Activated naive CD8-positive, alpha-beta T cell treated with anti-CD3 and anti-CD28 coated beads, Interleukin-2, amount 50 U/mL, for 24 hours (primary cell): ENCODE measurements at places on chromosomes 2 and 18.

GRCh38 chr2:212914392-212914791, 237.0 kb downstream of the IKZF2 start:
- peaks cover 2% of the 10 kb centered on the region for H3K27me3 ChIP-seq
- no peak overlapping the region for H3K4me3 ChIP-seq
- no peaks in the 10 kb centered on the region for H3K36me3 ChIP-seq
- H3K27ac ChIP-seq: no peak overlapping the region
- DNase-seq: no peak

DNA sequence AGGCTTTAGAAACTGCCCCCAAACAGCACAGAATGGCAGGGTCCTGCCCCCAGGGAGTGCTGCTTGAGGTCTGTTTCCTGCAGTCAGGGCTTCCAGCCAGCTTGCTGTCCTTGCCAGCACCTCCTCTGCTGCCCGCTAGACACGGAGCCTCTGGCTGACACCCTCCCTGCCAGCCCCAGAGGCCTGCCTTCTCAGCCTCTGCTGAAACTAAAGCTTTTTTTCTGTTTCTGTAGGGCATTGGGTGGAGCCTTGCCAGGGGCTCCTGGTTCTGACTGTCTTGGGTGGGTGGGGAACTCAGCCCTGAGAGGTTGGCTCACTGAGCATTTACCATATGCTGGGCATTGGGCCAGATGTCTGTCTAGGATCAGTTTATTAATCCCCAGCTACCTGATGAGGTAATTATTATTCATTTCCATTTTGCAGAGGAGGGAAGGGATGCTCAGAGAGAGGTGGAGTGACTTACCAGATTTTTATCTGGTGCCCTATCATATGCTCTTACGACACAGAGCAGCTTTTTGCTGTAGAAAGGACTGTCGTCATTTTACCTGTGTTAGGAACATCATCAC, 35.4 kb downstream of the INPP4A start:
- H3K36me3 ChIP-seq: peaks cover 2% of the 10 kb centered on the region
- peaks cover 99% of the 10 kb centered on the region for H3K4me1 ChIP-seq
- peak overlapping the region; percentile 29 for H3K4me3 ChIP-seq
- H3K27me3 ChIP-seq: no peaks in the 10 kb centered on the region

- no peaks in the 10 kb centered on the region for H3K36me3 ChIP-seq
- DNase-seq: no peak
- no peak overlapping the region for H3K27ac ChIP-seq
- H3K27me3 ChIP-seq: no peaks in the 10 kb centered on the region
- H3K4me3 ChIP-seq: no peak overlapping the region
These were observed 137.3 kb upstream of the GLI2 start for GRCh38 chr2:120598416-120598815.

- H3K4me1 ChIP-seq: peaks cover 37% of the 10 kb centered on the region
- H3K27me3 ChIP-seq: no peaks in the 10 kb centered on the region
- peak; percentile 24 for DNase-seq
- H3K27ac ChIP-seq: peak overlapping the region; percentile 70
- peak overlapping the region; percentile 24 for H3K4me3 ChIP-seq
These were observed 145.4 kb upstream of the RIOK3 start for GRCh38 chr18:23307567-23308295.

- no peak overlapping the region for H3K27ac ChIP-seq
- no peak overlapping the region for H3K4me3 ChIP-seq
- DNase-seq: no peak
- H3K4me1 ChIP-seq: peaks cover 14% of the 10 kb centered on the region
- no peaks in the 10 kb centered on the region for H3K36me3 ChIP-seq
These were observed 32.0 kb downstream of the MARCHF4 start for GRCh38 chr2:216340280-216340631.

- H3K36me3 ChIP-seq: no peaks in the 10 kb centered on the region
- no peaks in the 10 kb centered on the region for H3K4me1 ChIP-seq
- no peak overlapping the region for H3K4me3 ChIP-seq
- H3K27ac ChIP-seq: no peak overlapping the region
- DNase-seq: no peak
These were observed 36.8 kb upstream of the APCDD1 start for GRCh38 chr18:10417664-10418063.

DNA sequence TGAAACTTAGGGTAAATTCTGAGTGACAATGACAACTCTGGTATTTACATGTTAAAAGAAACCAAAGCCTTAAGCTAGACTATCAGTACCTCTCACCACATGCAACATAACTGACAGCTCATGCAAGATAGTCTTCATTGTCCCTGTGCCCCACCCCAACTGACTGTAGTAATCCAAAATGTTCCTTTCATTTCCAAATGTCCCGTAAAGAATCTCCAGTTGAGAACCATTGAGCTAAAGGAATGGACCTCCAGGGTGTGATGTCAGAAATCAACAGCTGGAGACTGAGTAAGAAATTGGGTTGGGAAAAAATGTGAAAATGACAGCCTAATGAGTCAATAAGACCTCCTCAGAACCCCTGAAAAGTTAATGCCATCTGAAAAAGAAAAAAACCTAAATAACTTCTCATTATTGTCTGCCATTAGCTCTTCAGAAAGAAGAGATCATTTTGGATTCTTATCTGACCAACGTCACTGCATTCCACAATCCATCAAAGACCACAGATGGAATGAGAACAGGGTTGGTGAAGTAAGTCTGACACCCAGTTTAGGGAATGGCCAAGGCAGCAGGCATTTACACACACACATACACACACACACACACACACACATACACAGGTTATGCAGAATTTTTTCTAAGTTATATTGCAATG, 51.7 kb upstream of the ACVR2A start:
- peaks cover 8% of the 10 kb centered on the region for H3K4me1 ChIP-seq
- H3K4me3 ChIP-seq: no peak overlapping the region
- H3K27ac ChIP-seq: no peak overlapping the region
- no peak for DNase-seq
- H3K36me3 ChIP-seq: no peaks in the 10 kb centered on the region

GRCh38 chr2:176206682-176207081, 18.2 kb downstream of the HOXD1 start:
- H3K4me1 ChIP-seq: no peaks in the 10 kb centered on the region
- no peak for DNase-seq
- H3K36me3 ChIP-seq: no peaks in the 10 kb centered on the region
- peaks cover 30% of the 10 kb centered on the region for H3K27me3 ChIP-seq

DNA sequence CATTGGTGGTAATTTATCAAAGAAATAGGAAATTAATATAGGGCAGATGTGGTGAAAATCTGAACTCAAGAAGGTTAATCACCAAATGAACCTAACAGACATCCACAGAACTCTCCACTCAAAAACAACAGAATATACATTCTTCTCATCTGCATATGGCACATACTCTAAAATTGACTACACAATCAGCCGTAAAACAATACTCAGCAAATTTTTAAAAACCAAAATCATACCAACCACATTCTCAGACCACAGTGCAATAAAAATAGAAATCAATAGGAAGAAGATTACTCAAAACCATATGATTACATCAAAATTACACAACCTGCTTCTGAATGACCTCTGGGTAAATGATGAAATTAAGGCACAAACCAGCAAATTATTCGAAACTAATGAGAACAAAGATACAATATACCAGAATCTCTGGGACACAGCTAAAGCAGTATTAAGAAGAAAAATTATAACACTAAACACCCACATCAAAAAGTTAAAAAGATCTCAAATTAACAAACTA, 31.0 kb downstream of the RBM43 start:
- DNase-seq: no peak
- peaks cover 10% of the 10 kb centered on the region for H3K27me3 ChIP-seq
- no peaks in the 10 kb centered on the region for H3K4me1 ChIP-seq
- no peak overlapping the region for H3K4me3 ChIP-seq

DNA sequence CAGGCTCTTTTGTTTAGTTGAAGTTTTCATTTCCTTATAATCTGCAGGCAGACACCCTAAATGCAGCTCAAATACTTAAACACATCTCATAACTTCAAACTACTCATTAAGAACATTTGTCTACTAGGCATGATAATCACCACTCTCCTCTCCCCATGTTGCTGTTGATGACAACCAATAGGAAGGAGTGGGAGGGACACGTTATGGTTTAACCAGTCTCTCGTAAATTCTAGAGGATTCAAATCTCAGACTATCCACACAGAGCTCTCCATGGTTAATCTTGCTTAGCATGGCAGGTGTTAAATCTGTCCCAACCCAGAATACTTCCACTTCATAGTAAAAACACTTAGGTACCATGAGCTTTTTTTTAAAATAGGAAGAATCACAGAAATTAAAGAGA, 127.4 kb upstream of the AQP4 start:
- no peak for DNase-seq
- H3K36me3 ChIP-seq: no peaks in the 10 kb centered on the region
- no peak overlapping the region for H3K4me3 ChIP-seq
- H3K27me3 ChIP-seq: peaks cover 1% of the 10 kb centered on the region
- H3K4me1 ChIP-seq: no peaks in the 10 kb centered on the region

GRCh38 chr2:105655244-105655643, 89.5 kb upstream of the NCK2 start:
- peaks cover 15% of the 10 kb centered on the region for H3K4me1 ChIP-seq
- H3K27ac ChIP-seq: no peak overlapping the region
- no peaks in the 10 kb centered on the region for H3K27me3 ChIP-seq

- peaks cover 3% of the 10 kb centered on the region for H3K27me3 ChIP-seq
- DNase-seq: no peak
- no peak overlapping the region for H3K4me3 ChIP-seq
- no peaks in the 10 kb centered on the region for H3K36me3 ChIP-seq
These were observed 40.4 kb upstream of the TMEM178A start for GRCh38 chr2:39625193-39625926.

- H3K4me1 ChIP-seq: peaks cover 22% of the 10 kb centered on the region
- no peak for DNase-seq
- peak overlapping the region; percentile 29 for H3K27ac ChIP-seq
- H3K36me3 ChIP-seq: peaks cover 4% of the 10 kb centered on the region
- H3K27me3 ChIP-seq: peaks cover 2% of the 10 kb centered on the region
- H3K4me3 ChIP-seq: no peak overlapping the region
These were observed 4.7 kb upstream of the SP3 start for GRCh38 chr2:173969886-173970285.

- no peaks in the 10 kb centered on the region for H3K36me3 ChIP-seq
- no peaks in the 10 kb centered on the region for H3K4me1 ChIP-seq
- no peak overlapping the region for H3K27ac ChIP-seq
- H3K4me3 ChIP-seq: no peak overlapping the region
- H3K27me3 ChIP-seq: no peaks in the 10 kb centered on the region
These were observed 211.4 kb upstream of the LRRTM1 start for GRCh38 chr2:80515964-80516363.

DNA sequence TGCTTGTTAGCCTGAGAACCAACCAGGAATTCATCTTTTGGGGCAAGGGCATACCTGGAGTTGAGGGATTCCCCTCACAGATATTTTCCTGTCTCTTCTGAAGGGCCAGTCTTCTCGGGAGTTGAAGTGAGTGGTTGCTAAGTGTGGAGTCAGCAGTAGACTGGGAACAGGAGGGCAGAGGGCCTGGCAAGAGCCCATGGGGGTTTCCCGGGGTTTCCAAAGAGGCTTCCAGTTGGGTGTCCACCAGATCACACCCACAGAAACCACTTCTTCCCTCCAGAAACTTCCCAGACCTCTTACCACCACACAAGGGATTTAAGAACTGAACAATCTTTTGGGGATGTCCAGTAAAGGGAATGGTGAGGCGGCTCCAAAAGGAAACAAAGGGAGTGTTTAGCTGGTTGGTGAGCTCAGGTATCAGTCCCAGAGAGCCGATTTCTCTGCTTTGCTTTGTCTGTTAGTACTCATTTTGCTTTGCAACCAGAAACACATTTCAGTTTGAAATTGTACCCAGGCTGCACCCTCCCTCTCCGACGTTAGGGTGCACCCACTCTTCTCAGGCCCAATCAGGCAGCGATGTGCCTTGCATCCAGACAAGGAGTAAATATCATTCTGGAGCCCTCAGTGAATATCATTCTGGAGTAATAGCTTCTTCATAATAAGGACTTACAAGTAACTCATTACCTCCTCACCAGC, 47.5 kb upstream of the SPATS2L start:
- DNase-seq: no peak
- peaks cover 3% of the 10 kb centered on the region for H3K27me3 ChIP-seq
- H3K36me3 ChIP-seq: no peaks in the 10 kb centered on the region
- no peaks in the 10 kb centered on the region for H3K4me1 ChIP-seq
- H3K27ac ChIP-seq: no peak overlapping the region

- H3K27ac ChIP-seq: no peak overlapping the region
- DNase-seq: no peak
- no peaks in the 10 kb centered on the region for H3K27me3 ChIP-seq
- H3K4me1 ChIP-seq: no peaks in the 10 kb centered on the region
These were observed 131.0 kb downstream of the ATL2 start for GRCh38 chr2:38246105-38246504.

DNA sequence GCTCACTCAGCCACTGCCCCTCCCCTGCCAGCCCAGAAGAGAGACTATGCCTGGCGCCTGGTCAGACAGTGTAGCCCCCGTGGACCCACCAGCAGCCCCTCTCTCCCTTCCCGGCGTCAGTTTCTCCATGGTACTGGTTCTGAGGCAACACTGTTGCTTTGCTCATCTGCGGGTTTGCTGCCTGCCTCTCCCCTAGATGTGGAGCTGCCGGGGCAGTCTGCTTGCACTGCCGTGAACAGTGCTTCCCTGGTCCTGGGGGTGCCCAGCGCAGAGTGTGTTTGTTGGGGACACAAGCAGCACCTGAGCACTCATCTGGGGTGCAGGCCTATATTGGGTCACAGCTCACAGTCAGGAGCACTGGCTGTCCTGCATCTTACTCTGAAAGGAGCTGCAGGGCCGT, 309.9 kb downstream of the NDUFA10 start:
- no peak overlapping the region for H3K27ac ChIP-seq
- peaks cover 13% of the 10 kb centered on the region for H3K27me3 ChIP-seq
- DNase-seq: no peak
- no peak overlapping the region for H3K4me3 ChIP-seq
- H3K4me1 ChIP-seq: no peaks in the 10 kb centered on the region
- no peaks in the 10 kb centered on the region for H3K36me3 ChIP-seq

GRCh38 chr18:46624127-46624526, 32.9 kb downstream of the LOXHD1 start:
- no peak overlapping the region for H3K4me3 ChIP-seq
- H3K27me3 ChIP-seq: no peaks in the 10 kb centered on the region
- H3K36me3 ChIP-seq: no peaks in the 10 kb centered on the region
- peaks cover 34% of the 10 kb centered on the region for H3K4me1 ChIP-seq
- peak overlapping the region; percentile 18 for H3K27ac ChIP-seq
- DNase-seq: no peak

DNA sequence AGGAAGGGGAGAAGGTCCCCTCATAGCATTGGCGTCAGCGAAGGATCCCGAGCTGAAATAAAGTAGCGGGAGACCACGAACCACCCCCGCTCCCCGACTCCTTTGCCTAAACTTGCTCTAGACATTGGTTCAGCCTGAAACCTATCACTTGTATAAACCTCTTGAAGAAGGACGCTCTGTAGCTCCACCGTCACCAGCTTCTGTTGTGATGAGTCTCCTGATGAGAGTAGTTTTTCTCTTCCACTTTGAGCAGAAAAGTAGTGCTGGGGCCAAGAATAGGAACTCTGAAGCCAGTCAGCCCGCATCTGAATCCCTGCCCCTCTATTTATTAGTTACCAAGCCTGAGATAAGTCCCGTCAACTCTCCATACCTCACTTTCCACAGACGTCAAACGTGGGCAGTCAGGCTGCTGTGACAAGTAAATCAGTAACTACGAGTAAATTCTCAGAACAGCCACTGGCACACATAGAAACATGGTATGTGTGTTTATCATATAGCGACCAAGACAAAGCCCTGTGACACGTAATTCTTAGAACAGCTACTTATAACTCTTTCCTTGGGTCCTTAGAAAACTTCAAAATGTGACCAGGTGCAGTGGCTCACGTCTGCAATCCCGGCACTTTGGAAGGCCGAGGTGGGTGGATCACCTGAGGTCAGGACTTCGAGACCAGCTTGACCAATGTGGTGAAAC, 61.7 kb downstream of the CD226 start:
- peak overlapping the region; percentile 70 for H3K4me3 ChIP-seq
- peak; percentile 32 for DNase-seq
- H3K36me3 ChIP-seq: peaks cover 48% of the 10 kb centered on the region
